HuH-7 (cell line): ENCODE measurements at places on chromosomes 16 and 17.

DNA sequence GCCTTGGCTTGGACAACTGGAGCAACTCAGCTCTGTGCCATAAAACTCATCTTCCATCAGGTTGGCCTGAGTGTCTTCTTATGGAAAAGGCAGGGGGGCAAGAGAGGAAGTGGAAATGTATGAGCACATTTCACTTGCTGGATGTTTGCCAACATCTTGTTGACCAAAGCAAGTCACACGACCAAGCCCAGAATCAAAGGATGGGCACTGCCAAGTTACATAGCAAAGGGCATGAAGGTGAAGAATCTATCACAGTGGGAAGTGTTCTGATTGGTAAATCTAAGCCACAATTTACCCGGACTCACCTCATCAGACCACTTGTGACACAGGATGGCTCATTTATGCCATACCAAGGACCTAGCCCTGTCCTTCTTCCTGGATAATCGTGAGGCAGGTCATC is 310.5 kb upstream of the IRX5 start:
- DNase-seq = no peak

GRCh38 chr16:68548947-68549346 is 9.9 kb downstream of the ZFP90 start:
- no peak for DNase-seq

DNA sequence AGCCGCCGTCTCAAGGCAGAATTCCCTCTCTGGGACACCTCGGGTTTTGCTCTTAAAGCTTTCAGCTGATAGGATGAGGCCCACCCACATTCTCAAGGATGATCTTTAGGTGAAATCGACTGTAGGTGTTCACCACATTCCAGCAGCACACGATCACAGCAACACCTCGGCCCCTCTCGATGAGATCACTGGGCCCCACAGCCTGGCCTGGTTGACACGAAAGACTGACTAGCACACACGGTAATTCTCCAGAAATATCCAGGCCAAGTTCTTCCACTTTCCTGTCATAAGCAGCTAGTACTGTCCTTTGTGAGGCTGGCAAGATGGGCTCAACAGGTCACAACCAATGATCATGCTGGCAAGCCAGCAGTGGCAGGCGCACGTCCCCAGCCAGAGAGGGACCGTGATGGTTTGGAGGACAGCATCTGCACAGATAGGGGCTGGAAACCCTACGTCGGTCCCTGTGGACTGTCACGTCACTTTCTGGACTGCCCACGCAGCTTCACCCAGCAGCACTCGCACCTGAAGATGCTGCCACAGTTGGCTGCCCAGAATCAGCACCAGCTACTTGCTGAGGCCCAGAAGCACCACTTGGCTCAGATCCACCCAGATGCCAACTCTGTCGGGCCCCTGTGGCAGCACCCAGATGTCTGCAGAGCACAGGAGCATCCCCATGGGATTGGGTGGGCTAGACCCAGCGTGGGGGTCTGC is 17.4 kb downstream of the TMC6 start:
- no peak for DNase-seq

DNA sequence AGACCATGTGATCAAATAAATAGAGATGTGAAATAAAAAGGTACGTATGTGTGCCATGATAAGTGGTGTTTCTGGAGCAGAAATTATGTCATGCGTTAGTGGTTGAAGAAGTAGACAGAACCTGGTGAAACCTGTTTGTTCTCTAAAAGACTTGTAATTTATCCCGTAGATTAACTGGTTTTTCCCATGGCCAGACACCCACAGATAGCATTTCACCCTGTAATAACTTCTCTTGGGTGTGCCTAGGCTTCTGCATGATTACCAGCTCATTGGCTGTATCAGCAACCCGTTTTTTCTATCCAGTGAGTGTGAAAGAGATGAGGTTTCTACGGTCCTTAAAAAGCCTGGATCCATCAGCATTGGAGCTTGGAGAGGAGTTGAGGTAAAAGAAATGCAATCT is 471.3 kb downstream of the NPIPA7 start:
- DNase-seq = no peak

- DNase-seq = no peak
These were observed 196.8 kb downstream of the CBLN1 start for GRCh38 chr16:49084628-49085390.

GRCh38 chr17:20073055-20073979 is 64.2 kb downstream of the SPECC1 start:
- DNase-seq = no peak
